Type B pancreatic cell (in vitro differentiated cells): ENCODE measurements at places on chromosomes 7 and 10.

GRCh38 chr7:127448566-127448965, 56.1 kb upstream of the ZNF800 start:
- no peak for DNase-seq

- DNase-seq, result no peak
These were observed 56.9 kb downstream of the XPNPEP1 start for GRCh38 chr10:109866168-109866994.

- DNase-seq, result no peak
These were observed 8.2 kb upstream of the SGPL1 start for GRCh38 chr10:70807556-70807955.

GRCh38 chr7:100888988-100889750, at the start of gene UFSP1:
TSS of gene UFSP1 (minus strand) at chr7:100889715. CDS start at chr7:100889271, 444 bp downstream.
- DNase-seq, result no peak

DNA sequence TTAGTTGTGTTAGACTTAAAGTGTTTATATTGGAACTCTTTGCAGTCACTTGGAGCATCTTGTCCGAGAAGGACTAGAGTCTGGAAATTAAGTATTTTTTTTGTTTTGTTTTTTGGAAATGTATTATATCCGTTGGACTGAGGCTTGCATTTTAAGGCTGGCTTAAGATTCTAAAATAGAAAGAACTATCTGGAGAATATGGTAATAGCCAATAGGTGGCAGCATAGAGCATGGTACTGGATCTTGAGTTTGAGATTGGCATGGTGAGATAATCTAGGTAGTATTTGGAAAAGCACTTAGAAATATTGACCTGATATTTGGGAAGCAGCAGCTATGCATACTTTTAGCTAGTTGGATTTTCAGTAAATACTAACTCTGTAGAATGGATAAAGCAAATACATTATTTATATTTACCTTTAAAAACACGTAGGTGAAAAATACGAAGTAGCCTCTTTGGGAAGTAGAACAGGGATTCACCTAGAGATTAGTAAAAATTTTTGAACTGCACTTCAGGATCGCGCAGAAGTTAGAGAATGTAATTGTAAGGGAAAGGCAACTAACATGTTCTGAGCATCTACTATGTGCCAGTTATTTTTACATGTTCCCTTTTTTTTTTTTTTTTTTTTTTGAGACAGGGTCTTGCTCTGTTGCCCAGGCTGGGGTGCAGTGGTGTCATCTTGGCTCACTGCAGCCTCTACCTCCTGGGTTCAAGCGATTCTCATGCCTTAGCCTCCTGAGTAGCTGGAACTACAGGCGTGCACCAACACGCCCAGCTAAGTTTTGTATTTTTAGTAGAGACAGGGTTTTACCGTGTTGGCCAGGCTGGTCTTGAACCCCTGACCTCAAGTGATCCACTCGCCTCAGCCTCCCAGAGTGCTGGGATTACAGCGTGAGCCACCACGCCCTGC, 78.6 kb downstream of the LCOR start:
- no peak for DNase-seq

DNA sequence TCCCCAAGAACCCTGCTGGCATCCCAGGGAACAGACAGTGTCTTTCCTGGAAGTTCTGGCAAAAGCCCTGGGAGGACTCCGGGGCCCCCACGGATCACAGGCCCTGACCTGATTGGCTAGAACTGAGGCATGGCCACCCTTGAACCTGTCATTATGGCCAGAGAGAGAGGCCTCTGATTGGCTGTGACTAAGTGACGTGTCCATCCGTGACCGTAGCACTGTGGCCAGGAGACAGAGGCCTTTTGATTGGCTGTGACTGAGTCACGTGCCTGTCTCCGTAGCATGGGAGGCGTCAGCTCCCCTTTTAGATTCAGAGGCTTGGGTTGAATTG, 163.8 kb downstream of the RGS10 start:
- DNase-seq, result no peak

DNA sequence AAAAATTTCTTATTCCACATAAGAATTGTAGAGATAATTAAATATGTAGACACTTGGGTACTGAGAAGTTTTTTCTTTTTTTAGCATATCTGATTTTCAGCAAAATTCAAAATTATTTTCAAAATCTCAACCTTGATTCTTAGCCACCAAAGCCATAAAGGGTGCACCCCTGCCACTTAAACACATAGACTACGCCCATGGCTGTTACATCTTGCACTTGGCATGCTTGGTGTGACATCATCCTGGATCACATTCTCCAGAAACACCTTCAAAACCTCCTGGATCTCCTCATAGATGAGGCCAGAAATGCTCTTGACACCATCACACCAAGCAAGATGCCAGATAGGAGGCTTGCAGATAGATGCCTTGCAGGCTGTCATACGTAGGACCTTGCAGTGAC, 89.1 kb upstream of the KLF14 start:
- DNase-seq, result no peak

GRCh38 chr10:69222157-69223027, 2.3 kb downstream of the HKDC1 start:
- DNase-seq, result no peak

GRCh38 chr10:74836877-74837276, 10.5 kb downstream of the KAT6B start:
- DNase-seq, result no peak

DNA sequence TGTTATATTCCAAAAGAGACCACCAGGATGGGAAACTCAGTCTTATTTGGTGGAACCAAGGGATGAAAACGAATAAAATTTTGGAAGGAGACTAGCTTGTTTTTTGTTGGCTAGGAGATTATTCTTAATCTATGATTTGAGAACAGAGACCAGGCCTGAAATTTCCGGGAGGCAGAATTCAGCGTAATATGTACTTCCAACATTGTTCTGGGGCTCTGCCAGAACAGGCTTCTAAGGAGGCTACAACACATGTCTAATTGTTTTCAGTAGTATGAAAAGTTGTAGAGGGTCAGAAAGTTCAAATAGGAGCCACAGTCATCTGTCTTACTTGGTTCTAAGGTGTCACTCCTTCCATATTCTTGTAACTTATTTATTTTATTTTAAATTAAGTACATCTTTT, 1.7 kb downstream of the DDX21 start:
- DNase-seq, result no peak

DNA sequence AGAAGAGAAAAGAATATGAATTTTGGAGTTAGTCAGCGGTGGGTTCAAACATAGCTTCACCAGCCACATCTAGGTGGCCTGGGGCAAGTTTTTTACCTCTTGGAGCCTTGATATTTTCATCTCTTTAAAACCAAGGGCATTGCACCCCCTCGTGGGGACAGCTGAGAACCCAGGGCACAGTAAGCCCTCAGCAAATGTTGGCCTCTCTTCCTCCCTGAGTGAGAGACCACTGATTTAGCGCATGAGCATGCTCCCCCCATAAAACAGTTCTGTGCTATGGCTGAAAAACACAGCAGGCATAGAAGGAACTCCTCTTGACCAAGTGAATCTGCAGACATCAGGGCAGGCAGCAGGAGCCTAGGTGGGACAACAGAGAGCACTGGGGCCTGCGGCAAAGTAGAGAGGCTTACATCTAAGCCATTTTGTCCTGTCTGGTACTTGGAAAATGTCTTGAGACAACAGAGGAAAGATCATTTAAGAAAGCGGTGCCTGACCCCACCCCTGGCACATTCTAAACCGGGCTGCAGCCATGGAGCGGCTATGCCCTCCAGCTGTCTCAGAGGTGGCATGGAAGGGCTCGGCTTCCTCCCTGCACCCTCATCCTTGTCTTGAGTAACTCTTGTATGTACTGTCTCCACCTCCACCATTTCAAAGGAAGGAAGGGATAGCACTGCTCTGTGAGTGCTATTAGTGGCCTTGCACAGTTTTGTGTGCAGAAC, 94.7 kb downstream of the ARHGAP22 start:
- peak; percentile 39 for DNase-seq

GRCh38 chr7:123260428-123260960, 60.7 kb upstream of the SLC13A1 start:
- no peak for DNase-seq

DNA sequence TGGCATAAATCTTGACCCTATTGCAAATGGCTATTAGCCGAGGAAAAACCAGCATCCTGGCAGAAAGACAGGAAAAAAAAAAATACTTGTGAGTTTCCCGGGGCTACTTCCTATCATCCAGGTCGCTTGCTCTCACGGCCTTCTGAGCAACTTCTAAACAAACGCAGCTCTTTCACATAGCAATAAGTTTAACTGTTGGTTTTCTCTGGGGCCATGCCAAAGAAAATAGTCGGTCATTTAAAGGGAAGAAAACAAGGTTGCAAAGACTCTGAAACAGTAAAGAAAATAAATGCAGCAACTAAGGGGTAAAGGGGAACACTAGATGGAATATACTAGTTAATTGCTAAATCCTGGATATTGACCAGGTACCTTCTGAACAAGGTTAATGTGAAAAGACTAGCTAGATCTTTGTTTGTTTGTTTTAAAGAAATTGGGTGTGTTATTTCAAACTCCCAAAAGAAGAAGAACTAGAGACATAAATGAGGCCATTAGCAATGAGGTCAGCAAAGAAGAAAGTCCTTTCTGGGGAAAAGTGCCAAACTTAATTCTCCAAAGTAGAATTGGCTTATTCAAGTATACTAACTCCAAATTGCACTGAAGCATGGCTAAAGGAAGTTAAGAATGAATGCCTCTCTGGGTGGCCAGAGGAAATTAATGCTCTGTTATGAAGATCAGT, 54.2 kb downstream of the SLC39A12 start:
- DNase-seq, result no peak

- no peak for DNase-seq
These were observed 873 bp downstream of the PRKAR2B start for GRCh38 chr7:107045195-107045960.

DNA sequence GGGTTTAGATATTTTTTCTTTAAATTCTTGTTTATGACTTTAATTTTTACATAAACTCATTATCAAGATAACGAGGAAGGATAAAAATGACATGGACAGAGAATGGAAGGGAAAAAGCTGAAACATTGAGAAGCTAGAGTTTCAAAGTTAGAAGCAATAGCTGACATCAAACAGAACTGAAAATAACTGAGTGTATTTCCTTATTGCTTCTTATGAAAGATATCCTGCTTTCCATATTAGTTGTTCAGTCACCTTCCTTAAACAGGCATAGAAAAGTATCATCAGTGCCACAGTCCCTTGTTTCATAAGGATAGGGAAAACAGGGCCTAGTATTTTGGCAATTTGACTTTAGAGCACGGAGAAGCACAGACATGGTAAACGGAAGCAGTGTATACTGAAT, 460.5 kb upstream of the GHITM start:
- no peak for DNase-seq

DNA sequence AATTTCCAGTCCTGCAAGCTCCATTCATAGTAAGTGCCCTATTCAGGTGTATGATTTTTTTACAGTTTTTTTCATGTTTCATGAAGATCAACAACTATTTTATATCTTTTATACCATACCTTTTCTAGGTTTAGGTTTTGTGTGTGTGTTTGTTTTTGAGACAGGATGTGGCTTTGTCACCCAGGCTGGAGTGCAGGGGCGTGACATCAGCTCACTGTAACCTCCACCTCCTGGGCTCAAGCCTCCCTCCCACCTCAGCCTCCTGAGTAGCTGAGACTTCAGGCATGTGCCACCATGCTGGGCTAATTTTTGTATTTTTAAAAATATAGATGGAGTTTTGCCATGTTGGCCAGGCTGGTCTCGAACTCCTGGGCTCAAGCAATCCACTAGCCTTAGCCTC, 35.0 kb downstream of the ARMH3 start:
- DNase-seq, result no peak

DNA sequence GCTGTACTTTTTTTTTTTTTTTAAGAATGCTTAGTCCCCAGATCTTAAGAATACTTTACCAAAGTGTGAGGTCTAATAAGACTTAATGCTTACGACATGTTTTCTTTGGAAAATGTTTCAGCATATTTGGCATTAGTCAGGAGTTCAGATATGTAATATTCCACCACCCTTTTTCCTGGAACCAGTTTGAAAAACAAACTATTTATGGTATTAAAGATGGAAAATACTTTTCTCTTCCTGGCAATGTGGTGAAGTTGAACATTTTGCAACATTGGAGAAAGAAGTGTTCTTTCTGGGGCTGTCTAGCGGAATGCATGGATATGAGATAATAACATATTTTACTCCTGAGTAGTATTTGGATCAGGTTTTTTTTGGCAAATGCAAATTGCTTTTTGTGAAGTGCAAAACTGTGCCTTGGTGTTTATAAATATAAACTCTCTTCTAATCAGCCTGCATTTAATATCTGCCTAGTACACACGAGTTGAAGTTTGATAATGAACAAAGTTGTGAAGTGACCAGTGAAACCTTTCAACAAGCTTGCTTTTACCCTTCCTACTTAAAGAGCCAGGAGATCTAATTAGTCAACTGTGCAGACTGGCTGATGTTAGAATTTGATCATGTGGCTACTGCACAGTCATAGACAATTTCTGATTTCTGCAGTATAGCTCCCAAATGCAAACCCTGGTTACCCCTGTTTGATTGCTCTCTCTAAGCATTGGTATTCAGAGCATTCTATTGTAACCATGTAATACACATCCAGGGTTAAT, 20.9 kb downstream of the MAP3K8 start:
- DNase-seq, result no peak
